ENCODE measurements at places on chromosomes 7 and 10.

GRCh38 chr10:31707093-31708039 lies 221.3 kb downstream of the ARHGAP12 start:
- peak; percentile 14 for DNase-seq

DNA sequence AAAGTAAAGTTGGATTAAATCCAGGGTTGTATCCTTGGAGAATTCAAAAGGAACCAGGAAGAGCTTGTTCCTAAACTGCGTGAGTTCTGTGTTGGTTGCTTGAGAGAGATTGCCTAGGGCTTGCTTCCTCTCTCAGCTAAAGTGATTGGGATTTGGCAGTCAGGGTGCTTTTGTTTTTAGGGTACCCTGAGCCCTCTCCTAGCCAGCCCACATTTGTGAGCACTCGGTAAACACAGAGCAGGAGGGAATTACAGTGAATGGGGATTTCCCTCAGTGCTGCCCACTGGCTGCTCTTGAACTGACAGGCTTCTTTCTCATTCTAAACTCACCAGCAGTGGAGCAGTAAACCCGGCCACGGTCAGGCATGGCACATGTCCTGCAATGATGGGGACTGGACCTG lies 146.9 kb downstream of the TPST1 start:
- no peak for DNase-seq

GRCh38 chr10:11388996-11389395 lies 222.5 kb downstream of the USP6NL start:
- DNase-seq = no peak

GRCh38 chr10:24008164-24009091 lies 200.5 kb upstream of the KIAA1217 start:
- DNase-seq = no peak

DNA sequence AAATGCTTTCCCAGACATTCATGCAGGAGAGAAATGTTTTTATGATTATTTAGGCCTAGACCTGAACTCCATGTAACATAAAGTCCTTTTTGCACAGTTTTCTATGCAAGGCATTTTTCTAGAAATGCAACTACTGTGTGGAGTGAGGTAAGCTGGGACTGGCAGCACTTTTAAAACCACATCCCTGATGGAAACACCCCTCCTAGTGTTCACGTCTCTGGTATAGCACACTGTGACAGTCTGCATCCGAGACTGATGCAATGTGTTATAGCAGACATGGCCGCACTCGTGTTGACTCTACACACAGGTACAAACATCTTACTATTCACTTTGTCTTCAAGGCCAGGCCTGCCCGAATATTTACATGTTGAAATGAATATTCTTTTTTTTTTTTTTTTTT lies 19.3 kb upstream of the ERCC6 start:
- DNase-seq = no peak

DNA sequence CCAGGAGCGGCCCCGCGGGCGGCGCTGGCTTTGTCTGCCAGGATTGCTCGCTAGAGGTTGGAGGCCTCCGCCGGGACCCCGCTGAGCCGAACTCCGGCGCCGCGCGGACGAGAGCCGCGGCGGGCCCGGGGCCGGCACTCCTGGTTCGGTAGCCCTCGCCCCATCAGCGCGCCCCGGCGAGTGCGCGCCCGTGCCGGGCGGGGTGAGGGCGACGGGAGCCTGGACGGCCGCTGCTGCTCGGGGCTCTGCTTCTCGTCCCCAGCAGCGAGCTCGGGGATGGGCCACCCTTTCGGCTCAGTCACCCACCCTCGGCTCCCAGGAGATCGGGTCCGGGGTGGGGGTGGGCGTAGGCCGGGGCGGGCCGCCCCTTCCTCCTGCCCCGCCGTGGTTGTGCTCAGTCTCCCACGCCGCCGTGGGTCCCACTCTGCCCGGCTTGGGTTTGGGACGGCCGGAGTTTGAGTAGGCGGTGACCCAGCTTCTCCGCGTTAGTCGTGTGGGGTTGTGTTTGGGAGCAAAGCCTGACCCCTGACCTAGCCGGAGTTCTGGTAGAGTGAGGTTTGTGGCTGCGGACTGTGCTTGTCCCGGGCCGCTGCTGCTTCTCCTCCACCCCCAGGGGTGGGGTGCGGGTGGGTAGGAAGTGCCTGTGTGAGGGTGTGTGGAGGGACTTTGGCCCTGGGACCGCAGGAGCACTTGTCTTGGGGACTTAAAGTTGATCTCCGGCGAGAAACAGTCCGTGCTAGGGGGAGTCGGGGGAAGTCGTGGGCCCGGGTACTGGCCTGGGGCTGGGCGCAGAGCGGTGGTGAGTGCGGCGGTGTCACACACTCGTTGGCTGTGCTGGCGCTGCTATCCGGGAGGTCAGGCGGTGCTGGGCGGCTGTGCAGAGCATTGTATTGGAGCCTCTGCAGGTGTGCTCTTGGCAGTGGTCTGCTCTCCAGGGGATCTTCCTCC lies 677 bp downstream of the TSPAN14 start:
- no peak for DNase-seq

GRCh38 chr7:54390565-54390964 lies 151.6 kb upstream of the VSTM2A start:
- DNase-seq = no peak

DNA sequence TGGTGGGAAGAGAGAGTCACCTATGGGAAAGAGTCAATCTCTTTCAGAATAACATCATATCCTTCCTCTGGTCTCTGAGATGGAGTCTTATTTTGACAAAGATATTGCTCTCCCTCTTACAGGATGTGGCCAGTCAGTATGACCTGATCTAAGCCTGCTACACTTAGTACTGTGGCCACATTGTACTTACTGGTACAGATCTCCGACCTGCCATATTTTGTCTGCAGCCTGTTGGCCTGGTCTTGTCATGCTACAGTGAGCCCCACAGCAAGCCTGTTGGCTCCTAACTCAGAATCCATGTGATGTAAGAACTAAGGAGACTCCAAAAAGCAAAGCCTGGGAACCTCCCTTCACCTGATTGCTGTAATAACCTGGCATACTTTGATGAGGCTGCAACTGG lies 377.8 kb downstream of the SFMBT2 start:
- no peak for DNase-seq

DNA sequence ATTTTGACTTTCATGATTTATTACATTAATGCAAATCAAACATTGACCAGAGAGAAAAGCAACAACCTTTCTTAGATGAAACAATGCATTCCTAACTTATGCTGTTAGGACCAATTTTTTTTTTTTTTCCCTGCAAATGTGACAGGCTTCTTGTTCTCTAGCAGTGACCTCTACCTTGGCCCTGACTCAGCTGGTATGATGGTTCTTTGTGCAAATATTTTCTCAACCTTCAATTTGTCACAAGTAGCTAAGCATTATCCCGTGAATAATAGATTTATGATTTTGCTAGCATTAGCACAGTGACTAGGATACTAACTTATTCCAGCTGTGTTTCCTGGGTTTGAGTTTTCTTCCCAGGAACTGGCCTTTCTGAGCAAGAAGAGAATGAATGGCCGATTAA lies 64.9 kb downstream of the PPP1R9A start:
- DNase-seq = no peak

DNA sequence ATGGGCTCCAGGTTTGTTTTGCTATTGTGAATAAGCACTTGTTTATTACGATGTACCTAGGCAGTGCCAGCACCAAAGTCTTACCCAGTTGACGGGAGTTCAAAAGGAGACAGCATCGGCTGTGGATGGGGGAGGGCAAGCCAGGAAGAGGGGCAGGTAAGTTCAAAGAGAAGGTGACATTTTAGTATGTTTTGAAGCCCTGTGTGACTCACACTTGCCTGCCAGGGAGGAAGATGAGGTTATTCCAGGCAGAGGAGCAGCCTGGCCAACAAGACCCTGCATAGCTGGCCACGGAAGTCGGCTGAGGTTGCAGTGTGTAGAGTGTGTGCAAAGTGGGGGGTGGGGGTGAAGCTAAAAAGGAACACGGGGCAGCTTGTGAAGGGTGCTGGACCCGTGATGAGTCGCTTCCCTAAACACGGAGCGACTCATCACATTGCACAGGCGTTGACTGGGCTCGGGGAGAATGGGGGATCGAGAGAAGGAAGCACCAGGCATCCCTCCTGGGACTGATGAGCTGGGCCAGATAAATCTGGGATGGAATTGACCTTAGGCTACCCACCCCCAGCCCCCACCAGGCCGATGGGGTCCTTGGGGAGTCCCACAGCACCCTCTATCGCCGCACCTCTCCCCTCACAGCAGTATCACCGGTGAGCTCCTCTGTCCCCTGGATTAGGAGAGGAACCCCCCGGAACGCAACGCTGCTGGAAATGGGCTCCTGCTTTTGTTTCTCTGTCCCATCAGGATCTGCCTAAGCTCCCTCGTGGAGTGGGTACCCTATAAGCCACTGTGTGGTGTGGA lies 97.9 kb upstream of the IKZF1 start:
- DNase-seq = no peak

GRCh38 chr10:104317269-104317710 lies 21.0 kb downstream of the ITPRIP start:
- DNase-seq = peak; percentile 46

- no peak for DNase-seq
Observed at GRCh38 chr10:1454951-1455350, 282.4 kb downstream of the ADARB2 start.

DNA sequence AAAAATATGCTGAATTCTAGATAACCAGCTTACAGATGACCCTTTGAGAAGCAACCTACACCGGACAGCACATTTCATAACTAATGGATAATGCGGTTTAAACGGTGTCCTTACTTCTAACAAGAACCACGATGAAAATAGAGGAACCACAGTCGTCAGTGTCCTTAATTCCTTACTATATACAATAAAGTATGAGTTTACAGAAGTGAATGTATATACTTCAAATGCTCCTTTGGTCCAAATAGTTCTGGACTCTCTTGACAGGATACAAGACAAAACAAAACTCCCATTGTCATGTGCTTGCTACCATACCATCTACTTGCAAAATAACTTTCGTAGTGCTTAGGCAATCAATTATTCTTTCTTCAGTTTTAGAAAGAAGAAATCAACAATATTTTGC lies 2.4 kb downstream of the NAMPT start:
- no peak for DNase-seq

DNA sequence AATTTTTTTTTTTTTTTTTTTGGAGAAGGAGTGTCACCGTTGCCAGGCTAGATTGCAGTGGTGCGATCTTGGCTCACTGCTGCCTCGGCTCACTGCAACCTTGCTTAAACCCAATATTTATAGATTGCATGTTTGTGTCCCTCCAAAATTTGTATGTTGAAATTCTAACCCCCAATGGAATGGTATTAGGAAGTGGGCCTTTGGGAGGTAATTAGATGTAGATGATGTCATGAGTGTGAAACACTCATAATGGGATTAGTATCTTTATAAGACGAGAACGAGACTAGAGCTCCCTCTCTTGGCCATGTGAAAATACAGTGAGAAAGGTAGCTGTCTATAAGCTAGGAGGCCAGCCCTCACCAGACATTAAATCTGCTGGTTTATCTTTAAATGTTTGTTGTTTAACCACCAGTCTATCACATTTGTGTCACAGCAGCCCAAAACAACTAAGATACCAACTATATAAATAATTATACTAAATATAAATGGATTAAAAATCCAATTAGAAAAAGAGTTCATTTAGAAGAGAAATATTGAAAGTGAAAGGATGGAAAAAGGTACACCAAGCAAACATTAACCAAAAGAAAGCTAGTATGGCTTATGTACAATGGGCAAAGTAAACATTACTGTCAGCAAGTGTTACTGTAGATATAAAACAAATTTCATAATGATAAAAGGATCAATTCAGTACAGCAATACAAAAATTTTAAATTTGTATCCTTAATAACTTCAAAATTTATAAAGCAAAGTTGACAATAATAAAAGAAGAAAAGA lies 9.3 kb downstream of the TCAF1 start:
- DNase-seq = no peak

DNA sequence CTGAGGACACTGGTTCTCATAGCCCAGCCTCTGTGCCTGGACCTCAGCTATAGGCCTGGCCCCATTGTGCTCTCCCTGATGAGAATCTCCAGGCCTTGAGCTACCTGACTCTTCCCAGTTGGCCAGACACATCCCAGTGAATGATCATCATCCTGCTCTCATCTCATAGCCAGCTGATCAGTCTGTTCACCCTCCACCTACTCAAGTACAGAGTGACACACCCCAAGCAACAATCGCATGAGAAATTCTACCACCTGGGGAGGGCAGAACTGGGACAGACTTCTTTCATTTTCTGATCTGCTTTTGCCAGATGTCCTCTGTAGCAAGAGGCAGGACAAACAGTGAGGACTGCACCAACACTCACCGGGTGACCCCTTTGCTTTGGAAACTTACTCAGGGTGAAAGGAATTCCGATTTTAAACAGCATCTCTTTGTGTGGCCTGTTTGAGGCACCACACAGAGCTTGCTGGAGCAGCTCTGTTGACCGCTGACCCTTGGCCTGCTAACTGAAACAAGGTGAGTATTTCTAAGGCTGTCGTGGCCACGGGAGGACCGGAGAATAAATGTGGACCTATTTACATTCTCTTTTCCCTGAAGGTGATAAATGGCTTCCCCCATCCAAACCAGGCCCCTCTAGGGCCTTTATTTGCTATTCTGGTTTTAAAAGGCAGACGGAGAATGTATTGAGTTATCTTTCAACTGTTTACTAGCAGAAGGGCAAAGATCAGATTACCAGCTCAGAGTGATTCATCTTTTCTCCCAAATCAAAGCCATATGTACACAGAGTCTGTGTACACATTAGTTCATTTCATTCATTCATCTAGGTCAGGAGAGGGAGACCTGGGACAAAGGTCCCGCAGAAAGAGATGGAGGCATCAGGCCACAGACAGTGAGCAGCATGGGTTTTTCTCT lies 181.4 kb upstream of the TNS3 start:
- DNase-seq = peak; percentile 51

DNA sequence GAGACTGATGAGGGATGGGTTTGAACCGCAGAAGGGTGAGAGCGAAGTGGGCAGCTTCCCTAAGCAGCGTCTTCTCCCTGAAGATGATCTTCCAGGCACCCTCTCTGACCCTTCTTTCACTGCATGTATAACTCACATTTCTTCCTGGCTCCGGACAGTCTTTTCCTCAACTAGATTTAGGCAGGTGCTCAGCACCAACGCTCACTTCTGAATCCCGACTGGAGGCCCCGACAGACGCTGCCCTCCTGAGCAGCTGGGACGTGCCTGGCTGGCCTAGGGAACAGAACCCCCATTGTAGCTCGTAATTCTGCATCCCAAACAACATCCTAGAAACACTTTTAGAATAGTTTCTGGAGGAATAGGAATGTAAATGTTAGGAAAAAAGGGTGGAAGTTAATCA lies 206.6 kb downstream of the DIP2C start:
- no peak for DNase-seq

- DNase-seq = no peak
Observed at GRCh38 chr10:31709476-31709875, 219.2 kb downstream of the ARHGAP12 start.

- peak; percentile 72 for DNase-seq
Observed at GRCh38 chr10:34433241-34434076, 381.6 kb downstream of the PARD3 start.

DNA sequence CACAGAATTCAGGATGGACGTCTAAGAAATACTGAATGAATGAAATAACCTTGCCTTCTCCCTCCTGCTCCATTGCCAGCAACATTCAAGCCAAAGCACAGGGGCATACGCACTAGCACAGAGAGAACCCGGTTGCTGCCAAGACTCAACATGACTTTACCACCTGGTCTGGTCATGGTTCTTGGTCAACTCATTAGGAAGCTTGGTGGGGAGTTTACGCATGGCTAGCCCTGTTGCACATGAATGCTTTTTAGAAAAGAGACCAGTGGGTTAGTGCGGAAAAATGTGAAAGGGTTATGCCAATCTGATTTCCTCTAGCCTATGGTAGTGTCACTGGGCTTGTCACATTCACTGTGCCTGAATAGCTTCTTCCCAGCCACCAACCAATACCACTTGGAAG lies 187.6 kb upstream of the NEBL start:
- no peak for DNase-seq

All from amniotic stem cell (primary cell).